ENCODE measurements at places on chromosomes 2 and 18.

DNA sequence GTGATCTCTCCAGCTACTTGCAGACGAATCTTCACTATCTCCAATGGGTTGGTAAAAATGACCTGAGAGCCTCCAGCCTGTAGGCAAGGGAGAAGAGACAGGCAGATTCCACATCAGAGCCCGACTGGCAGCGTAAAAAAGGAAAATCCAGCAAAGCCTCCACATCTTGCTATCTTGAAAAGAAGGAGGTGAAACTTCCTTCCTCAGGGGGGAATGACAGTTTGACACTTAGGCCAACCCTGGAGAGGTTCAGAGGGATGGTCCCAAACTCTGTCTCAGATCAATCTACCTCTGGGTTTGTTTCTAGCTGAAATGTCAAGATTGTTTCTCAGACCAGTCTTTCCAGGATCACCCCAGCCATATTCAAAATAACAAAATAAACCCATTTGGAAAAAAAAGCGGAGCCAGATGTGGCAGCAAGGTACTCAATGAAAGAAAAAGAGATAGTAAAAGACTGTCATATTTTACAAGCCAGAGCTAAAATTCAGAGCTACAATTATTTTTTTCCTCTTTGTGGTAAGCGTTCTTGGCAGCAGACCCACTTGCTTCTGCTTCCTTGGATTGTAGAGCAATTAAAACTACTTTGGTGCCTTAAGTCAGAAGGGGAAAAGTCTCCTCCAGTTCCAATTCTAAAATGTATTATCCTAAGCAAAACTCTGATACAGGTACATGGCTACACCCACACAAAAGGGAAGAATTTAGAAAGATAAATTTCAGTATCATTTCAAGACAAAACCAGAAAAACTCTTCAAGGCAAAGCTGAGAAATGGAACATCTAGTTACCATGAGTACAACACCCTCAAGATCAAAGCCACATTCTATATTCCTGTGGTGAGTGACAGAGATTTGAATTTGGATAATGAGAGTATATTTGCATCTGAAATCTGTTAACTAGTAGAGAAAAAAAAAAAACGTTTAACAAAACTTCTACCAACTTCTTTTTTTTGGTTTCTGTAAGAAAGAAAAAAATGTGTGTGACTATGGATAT lies 100.1 kb downstream of the SLC25A12 start:
- DNase-seq = no peak

GRCh38 chr18:54813977-54814565 lies 14.2 kb upstream of the RAB27B start:
- no peak for DNase-seq

DNA sequence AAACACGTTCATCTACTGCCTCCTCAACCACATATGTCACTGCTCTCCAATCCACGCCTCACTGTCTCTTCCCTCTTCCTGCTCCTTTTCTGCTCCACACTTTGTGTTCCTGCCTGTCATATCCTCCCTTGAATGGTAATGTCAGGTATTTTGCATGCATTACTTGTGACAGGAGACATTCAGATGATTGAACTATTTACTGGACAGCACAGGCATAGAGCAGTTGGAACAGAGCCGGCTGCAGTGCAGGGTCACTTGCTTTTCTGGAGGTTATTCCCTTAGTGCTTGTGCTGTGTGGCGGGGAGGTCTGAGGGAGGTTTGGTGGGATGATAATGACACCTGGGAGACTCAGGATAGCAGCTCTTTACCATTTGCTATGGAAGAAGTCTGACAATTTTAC lies 93.8 kb downstream of the LTBP1 start:
- no peak for DNase-seq

DNA sequence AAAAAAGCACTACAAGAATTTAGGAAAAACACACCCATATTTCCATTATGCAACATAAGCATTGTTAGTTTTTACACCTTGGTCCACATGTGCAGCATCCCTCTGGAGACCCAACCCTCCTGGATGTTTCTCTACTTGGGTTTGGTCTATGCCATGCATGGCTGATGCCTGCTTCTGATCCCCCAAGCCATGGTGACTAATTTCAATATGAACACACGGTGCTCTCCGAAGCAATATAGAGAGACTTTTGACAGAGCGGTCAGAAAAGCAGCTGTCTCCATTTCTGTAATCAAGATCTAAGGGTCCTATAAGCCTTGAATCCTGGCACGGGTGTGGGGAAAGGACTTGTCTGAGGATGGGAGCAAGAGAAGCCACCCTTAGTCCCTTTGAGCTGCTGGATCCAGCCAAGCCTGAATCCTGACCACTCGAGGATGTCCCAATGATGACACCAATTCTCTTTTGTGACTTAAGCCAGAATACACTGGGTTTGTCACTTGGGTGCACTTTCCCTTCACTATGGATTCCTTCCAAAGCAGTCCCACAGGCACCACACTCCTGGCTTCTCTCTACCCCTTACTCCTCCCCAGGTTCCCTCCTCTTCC lies 91.5 kb downstream of the ACTR2 start:
- no peak for DNase-seq

GRCh38 chr18:55768255-55768654 lies 180.3 kb upstream of the TCF4 start:
- DNase-seq = no peak

Data from germinal center (tissue), 1 donor.